ENCODE measurements at places on chromosomes 13 and 19.

DNA sequence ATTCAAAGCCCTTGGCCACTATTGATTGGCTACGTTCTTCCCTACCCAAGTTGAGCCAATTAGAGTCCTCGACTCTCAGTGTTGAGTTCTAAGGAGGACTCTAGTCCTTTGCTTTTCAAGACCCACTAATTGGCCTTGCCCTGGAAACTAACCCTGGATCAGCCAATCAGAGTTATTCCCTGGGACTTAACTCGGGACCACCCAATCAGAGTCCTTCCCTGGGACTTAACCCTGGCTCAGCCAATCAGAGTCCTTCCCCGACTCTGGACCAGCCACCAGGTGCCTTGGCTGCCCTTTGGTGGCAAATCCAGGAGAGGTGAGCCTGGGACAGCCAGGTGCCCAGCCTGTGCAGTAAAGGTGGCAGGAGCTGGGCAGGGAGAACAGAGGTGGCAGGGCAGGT is 28.7 kb downstream of the ATP8B3 start:
- no peak for DNase-seq

DNA sequence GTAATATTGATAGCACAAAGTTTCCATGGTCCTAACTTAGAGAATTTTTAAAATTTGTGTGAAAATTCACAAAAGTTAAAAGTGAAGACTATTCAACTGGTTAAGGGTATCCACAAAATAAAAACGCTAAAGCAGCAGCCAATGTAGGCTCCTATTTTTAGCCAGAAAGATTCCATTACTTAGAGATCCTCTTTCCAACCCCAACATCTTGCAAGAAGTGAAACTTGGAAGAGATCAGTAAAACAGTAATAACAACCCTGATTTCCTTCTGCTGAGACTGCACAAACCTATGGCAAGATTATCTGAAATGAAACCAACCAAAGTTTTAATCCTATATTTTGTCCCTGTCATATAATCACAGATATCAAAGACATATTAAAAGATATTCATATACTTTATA is 8.5 kb downstream of the TBC1D4 start:
- DNase-seq, result no peak

DNA sequence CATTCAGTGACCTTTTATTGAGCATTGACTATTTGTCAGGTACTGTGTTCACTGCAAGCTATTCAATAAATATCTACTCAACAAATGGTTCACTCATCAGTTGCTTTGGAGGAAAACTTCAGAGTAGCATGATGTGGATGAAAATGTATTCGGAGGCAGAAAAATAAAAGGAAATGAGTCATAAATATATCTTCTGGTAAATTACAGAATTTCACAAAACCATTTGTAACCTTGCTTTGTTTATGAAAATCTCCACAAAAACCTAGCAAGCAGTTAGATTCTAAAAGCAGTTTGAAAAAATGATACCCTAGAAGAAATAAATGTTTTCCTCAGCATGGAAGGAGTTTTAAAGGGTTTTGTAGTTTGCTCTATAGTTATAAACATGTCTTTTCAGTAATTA is 399.6 kb downstream of the LMO7 start:
- DNase-seq, result peak; percentile 24

- no peak for DNase-seq
Measured at GRCh38 chr13:92609376-92609775, 617.2 kb upstream of the GPC6 start.

GRCh38 chr13:26062853-26063444 is 11.1 kb upstream of the SHISA2 start:
- DNase-seq, result peak; percentile 66

DNA sequence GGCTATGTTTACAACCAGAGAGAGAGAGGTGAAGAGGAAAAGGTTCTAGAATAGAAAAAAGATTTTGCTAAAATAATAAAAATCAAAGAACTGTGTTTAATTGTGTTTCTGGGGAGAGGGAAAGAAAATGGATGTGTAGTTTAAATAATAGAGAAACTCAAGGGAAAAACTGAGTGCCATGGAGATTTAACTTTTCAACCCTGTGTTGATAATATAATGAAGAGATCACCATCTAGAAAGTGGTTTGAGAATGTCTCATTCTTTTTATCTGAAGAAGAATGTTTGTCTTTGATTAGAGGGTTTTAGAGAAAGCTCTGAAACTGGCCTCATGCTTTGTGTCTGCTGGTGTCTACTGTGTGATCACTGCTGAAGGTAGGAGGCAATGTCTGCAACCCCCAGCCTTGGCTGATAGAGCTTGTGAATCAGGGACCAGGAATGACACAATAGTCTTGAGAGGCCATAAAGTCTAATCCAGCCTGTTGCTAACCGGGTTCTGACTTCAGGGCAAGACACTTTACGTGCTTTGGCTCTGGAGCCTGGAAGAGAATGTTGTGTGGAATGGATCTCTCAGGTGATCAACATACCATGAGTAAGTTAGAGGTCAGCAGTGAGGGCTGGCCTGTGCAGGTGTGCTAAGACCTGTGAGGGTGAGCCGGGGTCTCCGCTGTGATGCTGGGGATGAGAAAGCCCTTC is 5.4 kb downstream of the COL4A2 start:
- DNase-seq, result peak; percentile 93

DNA sequence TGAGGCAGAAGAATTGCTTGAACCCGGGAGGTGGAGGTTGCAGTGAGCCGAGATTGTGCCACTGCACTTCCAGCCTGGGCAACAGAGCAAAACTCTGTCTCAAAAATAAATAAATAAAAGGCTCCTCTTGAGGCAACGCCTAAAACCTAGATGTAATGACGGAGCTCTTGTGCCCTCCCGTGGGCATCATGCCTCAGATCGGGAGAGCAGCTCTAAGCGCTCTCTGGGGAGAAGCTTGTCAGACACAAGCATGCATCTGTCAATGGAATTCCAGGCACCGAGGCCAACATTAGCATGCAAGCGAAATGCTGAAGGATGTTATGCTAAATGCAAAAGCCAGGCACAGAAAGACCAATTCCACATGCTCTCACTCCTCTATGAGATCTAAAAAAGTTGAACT is 45.6 kb upstream of the MRI1 start:
- DNase-seq, result peak; percentile 71

DNA sequence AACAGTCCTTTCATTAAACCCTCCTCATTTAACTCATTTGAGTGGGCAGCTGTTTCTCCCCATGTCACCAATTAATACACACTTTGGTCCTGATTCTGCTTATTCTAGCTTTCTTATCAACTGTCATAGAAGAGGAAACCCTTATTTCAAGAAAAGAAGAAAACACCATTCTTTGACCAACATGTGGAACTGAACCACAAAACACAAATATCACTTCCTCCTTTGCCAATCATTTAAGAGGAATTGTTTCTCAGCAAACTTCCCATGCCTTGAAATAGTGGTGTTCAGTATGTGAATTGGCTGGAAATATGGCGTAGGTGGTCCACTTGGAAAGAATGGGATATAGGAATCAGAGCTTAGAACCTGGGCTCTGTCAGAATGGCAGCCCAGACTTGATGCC is 20.4 kb downstream of the MBD3L2B start:
- no peak for DNase-seq

DNA sequence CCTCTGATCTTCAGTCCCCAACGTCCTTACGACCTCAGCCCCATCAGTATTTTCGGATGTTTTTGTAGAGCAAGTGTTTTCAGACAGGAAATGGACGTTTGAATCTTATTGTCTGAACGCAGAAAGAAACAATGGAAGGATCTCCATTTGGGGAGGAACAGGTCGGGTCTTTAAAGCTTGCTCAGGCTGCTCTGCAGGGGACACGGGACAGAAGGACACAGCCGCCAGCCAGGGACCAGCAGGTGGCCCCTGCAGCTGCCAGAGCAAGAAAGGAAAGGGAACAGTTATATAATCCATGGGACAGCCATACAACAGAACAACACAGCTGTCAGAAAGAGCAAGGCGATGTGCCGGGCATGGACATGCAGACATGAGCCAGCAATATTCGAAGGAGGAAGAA is 18.5 kb upstream of the IGLON5 start:
- no peak for DNase-seq

GRCh38 chr19:35363001-35363590 is 4.8 kb downstream of the FFAR3 start:
- no peak for DNase-seq

- no peak for DNase-seq
Measured at GRCh38 chr13:54699831-54700230, 1671.2 kb downstream of the OLFM4 start.

GRCh38 chr19:2150794-2151338 is 500 bp downstream of the AP3D1 start:
- no peak for DNase-seq

- no peak for DNase-seq
Measured at GRCh38 chr13:108851660-108852059, 222.2 kb downstream of the MYO16 start.

DNA sequence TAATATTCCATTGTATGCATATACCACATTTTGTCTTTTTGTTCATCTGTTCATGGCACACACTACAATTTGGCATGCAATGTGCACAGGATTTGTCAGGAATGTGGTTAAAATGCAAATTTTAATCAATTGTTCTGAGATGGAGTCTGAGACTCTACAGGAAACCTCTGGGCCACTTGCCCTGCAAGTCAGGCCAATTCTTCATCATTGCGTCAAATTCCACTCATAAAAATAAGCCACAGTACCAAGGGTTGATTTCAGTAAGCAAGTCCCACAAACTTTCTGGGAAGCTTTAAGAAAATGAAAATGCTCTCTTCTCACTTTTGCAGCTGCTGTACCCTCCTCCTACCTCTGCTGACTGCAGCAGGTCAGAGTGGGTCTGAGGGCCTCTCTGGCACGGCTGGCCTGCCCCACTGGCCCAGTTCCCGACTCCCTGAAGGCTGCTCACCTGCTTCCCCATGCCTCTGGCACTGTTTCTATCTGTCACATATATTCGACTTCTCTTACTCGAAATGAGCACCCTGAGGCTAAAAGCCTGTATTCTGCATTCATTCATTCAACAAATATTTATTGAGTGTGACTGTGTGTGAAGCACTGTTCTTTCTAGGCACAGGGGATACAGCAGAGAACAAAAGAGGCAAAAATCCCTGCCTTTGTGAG is 83.8 kb upstream of the WASF3 start:
- DNase-seq, result no peak

GRCh38 chr13:73835138-73835721 is 299.0 kb downstream of the KLF12 start:
- peak; percentile 69 for DNase-seq

GRCh38 chr13:30113551-30113950 is 193.8 kb downstream of the KATNAL1 start:
- DNase-seq, result no peak

DNA sequence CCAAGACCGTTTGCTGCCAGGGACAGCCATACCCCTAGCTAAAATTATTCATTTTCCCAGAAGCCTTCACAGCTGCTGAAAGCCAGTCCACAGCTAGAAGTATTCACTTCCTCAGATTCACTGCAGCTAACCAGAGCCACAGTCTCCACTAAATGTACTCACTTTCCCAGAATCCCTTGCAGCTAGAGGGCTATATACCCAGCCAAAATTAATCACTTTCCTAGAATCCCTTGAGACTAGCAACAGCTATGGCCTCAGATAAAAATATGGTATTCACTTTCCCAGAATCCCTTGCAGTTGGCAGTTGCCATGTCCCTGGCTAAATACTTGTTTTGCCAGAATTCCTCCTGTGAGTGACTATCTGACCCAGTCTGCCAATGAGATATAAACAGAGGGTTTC is 13.8 kb upstream of the MEIS3 start:
- peak; percentile 55 for DNase-seq

- DNase-seq, result no peak
Measured at GRCh38 chr19:2358548-2359173, 1.4 kb upstream of the TMPRSS9 start.

- DNase-seq, result peak; percentile 73
Measured at GRCh38 chr13:37442996-37443395, 155.6 kb downstream of the POSTN start.

DNA sequence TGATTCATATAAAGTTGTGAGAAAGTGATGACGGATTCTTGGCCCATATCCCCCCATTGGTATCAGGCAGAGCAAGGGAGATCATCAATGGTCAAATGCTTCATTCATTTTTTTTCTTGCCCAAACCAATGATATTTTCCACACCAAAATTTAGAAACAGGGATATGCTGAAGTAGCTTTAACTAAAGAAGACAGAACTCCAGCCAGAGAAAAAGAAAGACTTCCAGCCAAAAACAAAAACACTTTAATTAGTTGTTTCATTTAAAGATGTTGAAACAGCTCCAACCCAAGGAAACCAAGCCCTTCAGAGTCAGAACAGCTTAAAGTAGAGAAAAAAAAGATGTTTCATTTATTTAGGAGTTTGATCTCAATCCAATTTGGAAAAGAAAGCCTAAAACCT is 358.9 kb upstream of the NBEA start:
- DNase-seq, result no peak

DNA sequence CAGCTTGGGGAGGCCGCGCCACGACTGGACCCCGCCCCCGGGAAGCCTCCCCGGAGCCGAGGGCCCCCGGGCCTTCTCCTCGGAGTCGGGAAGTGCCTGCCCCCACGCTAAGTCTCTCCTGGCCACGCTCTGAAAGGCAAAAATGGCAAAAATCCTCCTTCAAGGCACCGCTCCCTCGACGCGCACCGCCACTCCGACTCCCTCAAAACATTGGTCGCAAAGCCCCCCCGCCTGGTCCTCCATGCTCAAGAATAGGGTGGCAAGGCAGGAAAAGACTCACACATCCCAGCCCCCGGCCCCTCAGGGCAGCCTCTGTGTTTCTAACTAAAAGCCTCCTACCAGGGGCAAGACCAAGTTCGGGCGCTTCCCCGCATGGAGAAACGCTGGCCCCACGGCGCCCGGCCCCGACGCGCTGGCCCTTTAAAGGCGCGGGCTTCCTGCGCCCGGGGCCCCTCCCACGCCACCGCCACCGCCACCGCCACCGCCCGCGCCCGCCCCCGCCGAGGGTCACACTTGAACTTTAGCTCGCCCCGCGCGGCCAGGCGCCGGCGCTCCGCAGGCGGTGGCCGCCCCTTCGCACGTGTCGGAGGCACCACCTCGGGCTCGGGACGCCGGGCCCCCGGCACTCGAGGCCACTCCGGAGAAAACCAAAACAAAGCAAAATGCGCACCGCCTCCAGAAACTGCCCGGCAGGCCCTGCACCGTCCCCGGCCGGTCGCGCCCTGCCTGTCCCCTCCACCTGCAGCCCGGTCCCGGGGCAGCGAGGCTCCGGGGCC is 1.9 kb downstream of the FOXO1 start:
- DNase-seq, result peak; percentile 60

GRCh38 chr13:98892821-98893220 is 85.0 kb downstream of the DOCK9 start:
- no peak for DNase-seq

DNA sequence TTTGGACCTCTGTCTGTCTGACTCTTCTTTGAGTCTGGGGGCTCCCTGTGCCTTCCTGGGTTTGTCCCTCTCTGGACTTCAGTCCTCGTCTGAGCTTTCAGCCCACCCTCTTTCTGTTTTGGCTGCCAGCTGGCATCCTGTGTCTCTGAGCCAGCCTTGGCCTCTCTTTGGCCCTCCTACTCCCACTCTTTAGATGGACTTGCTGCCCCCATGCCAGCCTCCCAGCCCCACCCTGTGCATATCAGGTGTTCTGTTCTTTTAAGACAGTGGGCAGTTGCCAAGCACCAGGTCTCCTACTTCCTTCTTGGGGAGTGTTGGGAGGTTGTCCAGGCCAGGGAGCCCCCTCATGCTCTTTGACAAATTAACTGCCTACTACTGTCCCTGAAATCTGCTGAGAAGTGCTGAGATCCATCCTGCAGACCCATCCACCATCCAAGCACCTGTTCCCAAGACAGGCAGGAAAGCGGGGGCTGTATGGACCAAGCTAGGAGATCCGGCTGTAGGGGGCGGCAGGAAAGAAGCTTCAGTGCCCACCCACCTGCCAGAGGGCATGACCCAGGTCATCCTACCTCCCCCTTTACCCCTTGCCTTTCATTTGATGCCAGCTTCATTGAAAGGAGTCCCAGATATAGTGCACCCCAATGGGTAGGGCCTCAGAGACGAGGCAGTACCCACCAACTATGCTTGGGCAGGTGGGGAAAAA is 9.6 kb downstream of the CIC start:
- DNase-seq, result no peak

- no peak for DNase-seq
Measured at GRCh38 chr13:43983373-43983772, 103.7 kb downstream of the LACC1 start.

Measured in cardiac fibroblast (primary cell).